ENCODE measurements at places on chromosomes 4 and X.

DNA sequence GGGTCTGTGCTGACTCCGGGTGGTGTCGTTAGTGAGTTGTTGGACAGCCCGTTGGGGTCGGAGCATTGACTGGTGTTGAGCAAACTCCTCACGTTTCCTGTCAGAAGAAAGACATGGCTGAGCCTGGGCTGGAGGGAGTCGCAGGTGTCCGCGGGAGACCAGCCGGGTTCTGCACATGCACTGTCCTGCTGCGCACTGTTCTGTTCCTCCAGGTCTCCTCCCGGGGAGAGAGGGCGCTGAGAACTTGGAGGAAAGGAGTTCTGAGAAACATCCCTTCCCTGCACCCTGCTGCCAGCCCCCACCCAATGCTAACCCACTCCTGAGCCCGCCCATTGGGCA lies 1.1 kb downstream of the ZNF141 start:
- no peak for DNase-seq

- no peak for DNase-seq
These were observed 1304.0 kb downstream of the FAM133A start for GRCh38 chrX:94977986-94978385.

DNA sequence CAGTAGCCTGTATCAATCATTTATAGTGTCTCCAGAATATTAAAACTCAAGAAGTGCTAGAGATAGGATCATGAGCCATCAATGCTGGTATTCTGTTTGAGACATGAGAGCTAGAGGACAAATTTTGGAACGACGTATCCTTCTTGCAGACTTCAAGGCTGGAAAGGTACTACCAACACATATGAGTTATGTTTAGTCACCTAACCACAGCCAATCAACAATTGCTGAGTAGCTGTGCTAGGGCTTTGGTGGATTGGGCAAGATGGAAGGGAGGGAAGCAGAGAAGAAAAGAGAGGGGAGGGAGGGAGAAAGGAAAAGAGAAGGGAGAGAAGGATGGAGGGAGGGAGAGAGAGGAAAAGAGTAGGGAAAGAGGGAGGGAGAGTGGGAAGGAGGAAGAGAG lies 21.6 kb upstream of the RAI2 start:
- DNase-seq: no peak

DNA sequence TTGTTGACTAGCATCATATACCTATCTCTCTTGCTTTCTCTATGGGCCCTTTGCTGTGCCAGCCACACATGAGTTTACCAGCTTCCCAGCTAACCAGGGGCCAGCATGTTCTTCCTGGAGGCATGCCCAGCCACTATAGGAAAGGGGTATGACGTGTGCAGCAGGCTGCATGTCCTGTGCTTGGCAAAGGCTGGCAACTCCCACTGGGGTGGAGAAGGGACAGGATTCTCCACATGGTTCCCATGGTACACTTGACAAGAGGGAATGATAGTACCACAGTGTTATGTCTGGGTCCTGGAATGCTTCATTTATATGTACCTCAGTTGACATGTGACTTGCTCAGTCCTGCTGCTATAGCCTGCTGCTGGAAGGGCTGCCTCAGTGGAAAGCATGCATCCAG lies 78.8 kb downstream of the TMEM164 start:
- DNase-seq: no peak

- DNase-seq: no peak
These were observed 49.8 kb upstream of the SEC24B start for GRCh38 chr4:109383823-109384222.

DNA sequence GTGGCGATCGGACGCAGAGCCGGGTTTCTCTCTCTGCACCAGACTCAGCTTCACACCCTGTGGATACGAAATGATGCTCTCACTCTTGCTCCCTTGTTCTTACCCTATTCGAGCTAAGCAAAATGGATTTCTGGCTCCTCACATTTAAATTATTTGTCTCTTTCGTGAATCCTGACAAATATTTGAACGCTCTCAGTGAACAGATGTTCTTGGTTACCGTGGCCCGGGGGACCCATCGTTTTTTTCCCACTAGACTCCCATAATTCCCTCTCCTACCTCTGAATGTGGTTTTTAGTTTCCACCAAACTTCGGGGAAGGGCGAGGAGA lies 630 bp downstream of the SMARCA5 start:
- no peak for DNase-seq

DNA sequence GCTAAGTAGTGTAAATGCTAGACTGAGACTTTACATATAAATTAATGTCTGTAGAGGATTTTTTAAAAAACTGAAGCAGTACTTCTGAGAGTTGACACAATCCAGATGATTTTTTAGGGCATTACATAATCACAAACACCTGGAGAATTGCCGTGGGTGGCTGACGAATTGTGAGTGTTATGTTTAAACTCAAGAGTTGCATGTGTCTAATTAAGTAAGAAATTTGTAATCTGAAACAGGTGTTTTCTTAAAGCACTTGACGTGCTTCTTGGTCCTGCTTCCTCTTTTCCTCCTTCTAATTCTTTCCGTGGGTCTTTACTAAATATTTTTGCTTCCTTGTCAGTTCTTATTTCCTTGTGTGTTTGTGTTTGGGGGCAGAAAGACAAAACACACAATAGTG lies 27.8 kb downstream of the PIR start:
- no peak for DNase-seq

- DNase-seq: no peak
These were observed 173.0 kb downstream of the RBM46 start for GRCh38 chr4:154954117-154954516.

- peak; percentile 37 for DNase-seq
These were observed 93.9 kb downstream of the NXF2B start for GRCh38 chrX:102345916-102346315.

GRCh38 chrX:20487227-20487626 lies 220.5 kb upstream of the RPS6KA3 start:
- no peak for DNase-seq

GRCh38 chr4:54988655-54989054 lies 136.7 kb downstream of the KDR start:
- no peak for DNase-seq

DNA sequence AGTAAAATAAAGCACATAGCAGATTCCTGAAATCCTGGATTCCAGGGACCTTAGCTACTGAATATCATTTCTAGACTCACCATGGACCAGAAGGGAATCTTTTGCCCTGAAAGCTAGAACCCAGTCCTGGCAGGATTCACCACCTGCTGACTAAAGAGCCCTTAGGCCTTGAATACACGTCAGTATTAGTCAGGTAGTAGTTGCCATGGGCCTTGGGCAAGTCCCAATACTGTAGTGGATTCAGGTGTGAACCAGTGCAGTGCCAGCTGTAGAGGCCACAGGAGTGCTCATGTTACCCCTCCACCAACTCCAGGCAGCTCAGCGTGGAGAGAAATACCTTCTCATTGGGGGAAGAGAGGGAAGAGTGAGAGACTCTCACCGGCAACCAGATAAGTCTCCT lies 64.1 kb upstream of the UBQLN2 start:
- no peak for DNase-seq

DNA sequence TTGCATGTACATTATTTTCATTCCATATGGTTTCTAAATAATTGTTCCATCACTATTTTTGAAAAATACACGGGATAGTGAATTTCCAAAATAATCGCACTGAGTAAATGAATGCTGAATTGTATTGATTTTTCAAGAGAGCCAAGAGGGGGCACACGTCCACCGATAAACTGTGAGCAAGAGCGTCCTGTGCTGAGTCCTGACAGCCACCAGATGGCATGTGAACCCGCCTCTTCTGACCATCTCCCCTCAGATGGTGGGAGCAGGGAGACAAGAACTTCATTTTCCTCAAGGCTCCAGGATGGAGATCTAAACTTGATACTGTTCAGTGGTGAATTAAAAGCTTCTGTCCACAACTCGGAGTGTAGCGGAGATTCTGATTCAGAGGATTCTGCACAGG lies 30.6 kb upstream of the IL9R start:
- no peak for DNase-seq

- no peak for DNase-seq
These were observed 10.4 kb upstream of the HSPA4L start for GRCh38 chr4:127771535-127772275.

- no peak for DNase-seq
These were observed 7.4 kb upstream of the UTP3 start for GRCh38 chr4:70680934-70681333.

DNA sequence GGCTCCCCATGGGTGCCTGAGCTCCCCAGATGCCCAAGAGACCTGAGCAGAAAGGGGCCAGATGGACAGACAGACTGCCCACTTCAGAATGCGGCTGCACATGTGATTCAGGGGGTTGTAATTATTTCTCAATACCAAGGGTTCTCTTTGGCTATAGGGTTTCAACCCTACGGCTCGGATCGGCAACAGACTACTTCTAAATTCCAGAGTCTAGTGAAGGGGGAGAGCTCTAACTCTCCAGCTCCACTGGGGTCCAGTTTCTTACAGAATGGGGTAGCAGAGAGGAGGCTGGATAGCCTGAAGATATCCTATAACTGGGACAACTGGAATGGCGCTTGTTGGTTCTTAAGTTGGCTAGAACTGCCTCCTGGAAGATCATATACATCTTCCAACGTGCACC lies 136.3 kb downstream of the MGST2 start:
- DNase-seq: no peak

- DNase-seq: peak; percentile 35
These were observed 488.2 kb downstream of the GRID2 start for GRCh38 chr4:92791871-92792440.

GRCh38 chr4:149076401-149076800 lies 634.2 kb upstream of the NR3C2 start:
- DNase-seq: no peak

DNA sequence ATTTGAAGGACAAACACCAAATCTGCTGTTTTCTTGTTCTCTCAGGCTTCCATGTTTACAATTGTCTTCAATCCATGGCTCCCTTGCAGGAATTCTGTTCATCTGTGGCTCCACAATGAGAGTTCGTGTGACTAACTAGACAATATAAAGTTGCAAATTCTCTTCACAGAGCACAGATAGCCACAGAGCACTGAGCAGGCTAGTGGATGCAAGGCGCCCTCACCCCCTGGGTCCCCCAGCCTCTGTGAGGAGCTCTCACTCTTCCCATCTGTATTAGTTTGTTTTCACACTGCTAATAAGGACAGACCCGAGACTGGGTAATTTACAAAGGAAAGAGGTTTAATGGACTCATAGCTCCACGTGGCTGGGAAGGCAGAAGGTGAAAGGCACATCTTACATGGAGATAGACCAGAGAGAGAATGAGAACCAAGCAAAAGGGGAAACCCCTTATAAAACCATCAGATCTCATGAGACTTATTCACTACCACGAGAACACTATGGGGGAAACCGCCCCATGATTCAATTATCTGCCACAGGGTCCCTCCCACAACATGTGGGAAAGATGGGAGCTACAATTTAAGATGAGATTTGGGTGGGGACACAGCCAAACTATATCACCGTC lies 82.5 kb upstream of the STX18 start:
- no peak for DNase-seq

- DNase-seq: no peak
These were observed 92.1 kb downstream of the MAMLD1 start for GRCh38 chrX:150455215-150455608.

- no peak for DNase-seq
These were observed 98.3 kb downstream of the NFKB1 start for GRCh38 chr4:102599455-102599854.

GRCh38 chr4:8103421-8104390 lies 54.9 kb downstream of the ABLIM2 start:
- no peak for DNase-seq

DNA sequence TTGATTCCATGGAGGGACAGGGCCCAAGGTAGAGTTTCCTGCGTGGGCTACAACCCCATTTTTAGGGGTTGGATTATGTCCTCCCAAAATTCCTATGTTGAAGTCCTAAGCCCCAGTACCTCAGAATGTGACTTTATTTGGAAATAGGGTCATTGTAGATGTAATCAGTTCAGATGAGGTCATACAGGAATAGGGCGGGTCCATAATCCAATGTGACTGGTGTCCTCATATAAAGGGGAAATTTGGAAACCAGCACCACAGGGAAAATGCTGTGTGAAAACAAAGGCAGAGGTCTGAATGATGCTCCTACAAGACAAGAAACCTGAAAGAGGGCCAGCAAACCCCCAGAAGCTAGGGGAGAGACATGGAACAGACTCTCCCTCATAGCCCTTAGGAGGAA lies 31.1 kb upstream of the MAMLD1 start:
- DNase-seq: no peak

DNA sequence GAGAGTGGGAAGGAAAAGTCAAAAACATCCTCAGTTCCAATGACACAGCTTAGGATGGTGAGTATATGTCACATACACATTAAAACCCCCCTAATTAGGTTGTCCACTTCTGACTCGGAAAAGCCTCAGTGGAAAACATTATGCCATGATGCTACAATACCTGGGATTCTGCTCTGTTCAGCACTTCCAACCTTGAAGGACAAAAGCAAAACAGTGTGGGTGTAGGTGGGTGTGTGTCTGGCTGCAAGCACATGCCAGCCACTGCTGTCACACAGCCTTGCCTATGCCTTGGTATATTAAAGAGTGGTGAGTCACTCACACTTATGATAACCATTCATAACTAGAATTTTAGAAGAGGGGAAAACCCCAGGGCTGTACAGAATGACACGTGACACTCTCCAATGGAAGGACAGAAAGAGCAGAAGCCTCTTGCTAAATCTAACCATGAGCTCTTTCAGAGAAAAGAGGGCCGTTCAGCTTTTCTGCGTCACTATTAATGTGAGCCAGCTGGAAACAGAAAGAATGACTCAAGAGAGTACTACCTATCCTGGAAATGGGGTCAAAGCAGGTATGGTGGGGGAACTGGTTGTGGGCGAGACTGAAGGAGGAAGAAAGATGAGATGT lies 159.6 kb downstream of the TET2 start:
- DNase-seq: no peak

DNA sequence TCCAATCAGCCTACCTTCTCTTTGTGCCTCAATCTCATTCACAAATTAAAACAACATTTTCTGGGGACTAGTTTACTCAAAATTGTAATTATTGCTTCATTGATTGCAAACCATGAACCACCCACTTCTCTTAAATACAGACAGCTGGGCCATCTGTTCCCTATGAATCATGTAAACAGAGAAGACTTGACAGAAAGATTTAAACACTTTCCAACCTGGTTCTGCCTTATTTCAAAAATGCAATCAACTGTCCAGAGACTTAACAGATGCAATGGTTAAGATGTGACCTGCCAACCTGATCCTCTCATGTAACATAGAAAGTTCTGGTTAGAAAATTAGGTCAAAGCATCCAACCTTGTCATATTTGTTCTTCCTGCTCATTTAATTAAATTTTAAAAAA lies 20.8 kb upstream of the SERTM2 start:
- DNase-seq: no peak

GRCh38 chr4:121968859-121969258 lies 17.0 kb upstream of the TRPC3 start:
- no peak for DNase-seq

DNA sequence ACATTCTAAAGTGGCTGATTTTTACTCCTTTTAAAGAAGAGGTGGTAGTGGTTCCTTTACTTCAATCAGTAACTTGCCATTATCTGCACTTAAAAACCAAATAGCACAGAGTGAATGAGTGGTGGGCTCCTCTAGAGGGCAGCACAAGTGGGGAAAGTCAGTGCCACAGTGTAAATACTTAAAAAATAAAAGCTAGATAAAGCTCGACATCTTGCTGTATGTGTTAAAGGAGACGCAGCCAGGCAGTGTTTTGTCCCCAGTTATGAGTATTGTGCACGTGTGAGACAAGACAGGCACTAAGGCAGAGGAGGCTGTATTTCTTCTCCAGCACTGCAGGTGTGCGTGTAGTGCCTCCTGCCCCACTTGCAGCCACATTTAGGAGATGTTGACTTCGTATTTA lies 24.6 kb downstream of the NAP1L5 start:
- DNase-seq: no peak

Measured in left hindlimb (tissue), 1 donor.